Fibroblast of lung (primary cell): ENCODE measurements at places on chromosomes 5 and 9. TPM values are rescaled to one million over a fixed set of nuclear protein-coding genes. Genes with fewer than 3 reads are reported as not detected.

ARHGEF39 gene
- under 0.01 and 0.66 TPM in 2 replicates for total RNA-seq

FRRS1L gene
- 0.17 and 0.26 TPM in 2 replicates for total RNA-seq

KLHL3 gene
- 1.5 and 2.3 TPM in 2 replicates for total RNA-seq

NR3C1 gene
- 101 and 126 TPM in 2 replicates for total RNA-seq

MLANA gene
- not detected in 2 replicates for total RNA-seq

NME5 gene
- total RNA-seq, result 2.5 and 3.3 TPM in 2 replicates

ARID3C gene
- under 0.01 and 0.17 TPM in 2 replicates for total RNA-seq

C9orf57 gene
- total RNA-seq, result not detected in 2 replicates

MVB12B gene
- total RNA-seq, result 2.3 and 2.6 TPM in 2 replicates

BSPRY gene
- not detected in 2 replicates for total RNA-seq

SCGB3A2 gene
- total RNA-seq, result not detected in 2 replicates

SCAI gene
- 6.9 and 9.7 TPM in 2 replicates for total RNA-seq

MEIKIN gene
- under 0.01 TPM in 1 of 2 replicates, not detected in the other for total RNA-seq

LCN9 gene
- not detected in 2 replicates for total RNA-seq

PSAT1 gene
- 85.0 and 115 TPM in 2 replicates for total RNA-seq

MTMR12 gene
- 14.4 and 18.5 TPM in 2 replicates for total RNA-seq

NR2F1 gene
- total RNA-seq, result 63.7 and 90.8 TPM in 2 replicates

WNT8A gene
- not detected in 2 replicates for total RNA-seq

TRPM3 gene
- 0.50 and 0.51 TPM in 2 replicates for total RNA-seq

PCDHGA6 gene
- 3.1 and 4.8 TPM in 2 replicates for total RNA-seq

TRIM23 gene
- total RNA-seq, result 48.6 and 51.1 TPM in 2 replicates

FBXO10 gene
- 11.6 and 12.2 TPM in 2 replicates for total RNA-seq

PLAC8L1 gene
- total RNA-seq, result not detected in 2 replicates

LCN6 gene
- total RNA-seq, result not detected in 2 replicates

FAM221B gene
- total RNA-seq, result not detected in 2 replicates

SPTLC1 gene
- 122 and 138 TPM in 2 replicates for total RNA-seq

NACC2 gene
- 18.2 and 18.5 TPM in 2 replicates for total RNA-seq

PCDHB4 gene
- 0.50 and 0.51 TPM in 2 replicates for total RNA-seq

DIRAS2 gene
- total RNA-seq, result 0.26 and 0.66 TPM in 2 replicates

FBP1 gene
- not detected in 2 replicates for total RNA-seq

PCDHGA9 gene
- total RNA-seq, result 2.6 and 4.8 TPM in 2 replicates

TIMD4 gene
- total RNA-seq, result not detected in 2 replicates

MRPS27 gene
- 72.7 and 86.5 TPM in 2 replicates for total RNA-seq
